Astrocyte of the cerebellum (primary cell): ENCODE measurements at places on chromosomes 4 and X.
A peak's percentile ranks its signal among the peaks of the same experiment; 100 is the strongest.

DNA sequence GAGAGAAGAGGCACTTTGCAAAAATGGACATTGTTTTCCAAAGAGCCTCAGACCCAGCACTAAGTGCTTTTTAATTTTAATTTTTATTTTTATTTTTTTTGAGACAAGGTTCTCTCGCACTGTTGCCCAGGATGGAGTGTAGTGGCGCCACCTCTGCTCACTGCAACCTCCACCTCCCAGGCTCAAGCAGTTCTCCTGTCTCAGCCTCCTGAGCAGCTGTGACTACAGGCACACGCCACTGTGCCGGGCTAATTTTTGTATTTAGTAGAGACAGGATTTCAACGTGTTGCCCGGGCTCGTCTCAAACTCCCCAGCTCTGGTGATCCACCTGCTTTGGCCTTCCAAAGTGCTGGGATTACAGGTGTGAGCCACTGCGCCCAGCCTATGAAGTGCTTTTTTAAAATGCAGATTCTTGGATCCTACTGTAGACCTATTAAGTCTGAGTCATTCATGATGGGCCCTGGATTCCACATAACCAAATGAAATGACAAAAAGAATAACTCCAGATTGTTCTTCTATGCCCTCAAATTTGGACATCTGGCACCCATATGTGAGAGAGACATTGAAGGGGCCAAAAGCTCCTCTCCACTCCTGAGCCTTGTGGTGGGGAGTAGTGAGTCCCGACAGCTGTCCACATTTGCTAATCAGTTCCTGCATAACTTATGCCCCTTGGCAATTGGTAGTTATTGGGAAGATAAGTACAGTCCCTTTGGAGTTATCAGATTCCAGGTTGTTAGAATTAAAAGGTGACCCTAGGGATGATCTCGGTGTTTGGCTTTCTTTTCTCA lies 3.6 kb downstream of the NOCT start:
- DNase-seq: no peak

DNA sequence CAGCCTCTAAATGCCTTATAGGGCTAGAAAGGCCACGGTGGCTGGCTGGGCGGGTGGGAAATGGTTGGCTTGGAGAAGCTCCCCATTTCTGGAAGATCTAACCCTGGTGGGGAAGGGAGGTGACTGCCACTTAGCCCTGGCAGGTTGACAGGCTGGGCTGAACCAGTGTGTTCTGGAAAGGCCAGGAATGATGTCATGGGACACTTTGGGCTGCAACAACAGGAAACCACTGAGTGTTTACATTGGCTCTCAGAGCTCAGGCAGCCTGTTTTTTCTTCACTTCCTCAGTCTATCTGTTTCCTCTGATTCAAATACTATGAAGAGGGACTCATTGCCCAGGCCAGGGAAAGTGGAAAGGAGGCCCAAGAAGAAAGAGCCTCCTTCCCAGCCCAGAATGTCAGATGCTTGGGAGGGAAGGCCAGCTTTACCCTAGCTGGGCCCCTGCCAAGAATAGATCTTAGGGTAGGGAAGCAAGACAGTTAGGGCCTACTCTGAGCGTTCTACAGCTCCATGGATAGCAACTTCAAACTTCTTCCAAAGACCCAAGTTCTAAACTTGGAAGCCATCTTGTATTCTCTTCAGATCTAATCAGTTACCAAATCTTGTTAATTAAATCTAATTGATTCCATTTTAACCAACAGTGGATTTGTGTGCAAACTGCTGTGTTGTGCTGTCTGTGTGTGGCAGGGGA lies 65.8 kb upstream of the MSN start:
- peak; percentile 69 for DNase-seq

DNA sequence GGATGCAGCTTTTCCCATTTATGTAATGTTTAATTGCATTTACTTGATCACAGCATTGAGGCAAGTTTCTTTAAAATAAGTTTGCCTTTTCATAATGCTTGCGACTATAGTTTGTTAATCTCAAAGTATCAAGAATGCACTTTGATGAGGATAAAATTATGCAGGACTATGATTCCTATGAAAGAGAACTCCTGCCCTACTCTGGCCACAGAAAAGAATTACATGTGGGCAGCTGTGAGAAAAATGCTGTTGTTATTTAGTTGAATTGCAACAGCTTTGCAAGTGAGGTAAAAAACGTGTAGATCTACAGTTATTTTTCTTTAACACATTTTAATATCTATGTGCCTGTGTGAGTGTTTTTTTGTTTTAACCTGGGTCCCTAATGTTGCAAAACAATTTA lies 12.5 kb upstream of the OSTC start:
- DNase-seq: no peak

DNA sequence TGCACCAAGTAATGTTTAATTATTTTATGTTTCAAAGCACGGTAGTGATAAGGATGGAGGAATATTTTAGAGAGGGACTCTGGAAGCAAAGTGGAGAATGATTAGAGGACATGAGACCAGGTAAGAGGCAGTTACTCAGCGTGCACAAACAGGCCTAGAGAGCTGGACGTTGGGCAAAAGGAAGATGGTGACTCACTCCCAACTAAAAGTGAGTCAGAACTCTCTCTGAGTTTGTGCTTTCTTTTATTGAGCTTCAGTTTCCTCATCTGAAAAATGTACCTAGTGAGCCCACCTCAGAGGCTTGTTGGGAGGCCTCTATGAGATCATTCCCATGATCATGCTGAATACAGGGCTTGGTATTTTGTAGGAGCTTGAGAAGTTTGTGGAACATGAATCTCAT lies 1.6 kb upstream of the ZC4H2 start:
- no peak for DNase-seq

DNA sequence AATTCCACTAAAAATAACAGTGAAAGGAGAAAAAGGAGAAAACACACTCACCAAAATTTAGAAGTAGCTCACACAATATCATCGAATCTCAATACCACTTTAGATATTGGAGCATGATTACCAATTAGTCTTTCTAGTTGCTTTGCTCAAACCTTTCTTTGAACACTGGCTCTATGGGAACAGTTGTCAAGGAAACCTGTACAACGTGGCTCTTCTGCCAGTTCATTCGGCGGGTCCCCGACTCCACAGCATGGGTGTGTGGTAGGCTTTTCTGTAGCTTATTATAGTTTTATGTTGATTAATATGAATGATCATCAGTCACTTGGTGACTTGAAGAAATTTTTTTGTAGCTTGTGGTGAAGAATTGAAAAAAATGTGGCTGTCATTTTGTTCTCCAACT lies 50.2 kb upstream of the TMEM150C start:
- DNase-seq: no peak

DNA sequence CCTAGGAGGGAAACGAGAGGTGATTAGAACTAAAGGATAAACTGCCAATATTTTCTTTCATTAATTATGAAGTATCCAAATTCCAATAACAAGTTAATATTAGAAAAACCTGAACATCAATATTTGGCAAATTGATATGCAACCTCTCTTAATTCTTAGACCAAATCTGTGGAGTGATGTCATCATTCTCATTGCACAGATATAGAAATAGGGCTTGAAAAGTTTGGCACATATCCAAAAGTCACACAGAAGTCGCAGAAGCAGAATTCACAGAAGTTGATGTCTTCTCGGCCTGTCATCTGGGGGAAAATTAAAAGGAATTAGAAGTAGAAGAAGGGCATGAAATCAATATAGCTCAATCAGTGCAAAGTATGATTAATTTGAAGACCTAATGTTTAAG lies 36.9 kb downstream of the ENPEP start:
- no peak for DNase-seq

DNA sequence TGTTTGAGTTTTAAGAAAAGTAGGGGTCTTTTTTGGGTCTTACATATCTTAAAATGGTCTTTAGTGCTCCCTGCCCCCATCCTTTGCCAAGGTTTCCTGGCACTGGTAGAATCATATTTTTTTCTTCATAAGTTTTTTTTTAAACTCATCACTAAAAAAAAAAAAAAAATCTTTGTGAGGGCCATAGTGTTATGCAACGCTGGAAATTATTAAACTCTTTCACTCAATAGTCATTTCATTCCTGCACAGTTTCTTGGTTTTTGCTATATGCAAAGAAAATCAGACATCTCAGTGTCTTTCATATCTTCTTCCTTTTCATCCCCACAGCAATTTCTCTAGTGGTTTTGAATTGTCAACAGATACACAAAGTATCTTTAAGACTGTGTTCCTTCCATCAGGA lies 95.6 kb downstream of the TMA16 start:
- DNase-seq: no peak
